ENCODE measurements at places on chromosomes 5 and 9.

GRCh38 chr9:4661611-4662010, 483 bp upstream of the PLPP6 start:
- DNase-seq, result peak; percentile 86

DNA sequence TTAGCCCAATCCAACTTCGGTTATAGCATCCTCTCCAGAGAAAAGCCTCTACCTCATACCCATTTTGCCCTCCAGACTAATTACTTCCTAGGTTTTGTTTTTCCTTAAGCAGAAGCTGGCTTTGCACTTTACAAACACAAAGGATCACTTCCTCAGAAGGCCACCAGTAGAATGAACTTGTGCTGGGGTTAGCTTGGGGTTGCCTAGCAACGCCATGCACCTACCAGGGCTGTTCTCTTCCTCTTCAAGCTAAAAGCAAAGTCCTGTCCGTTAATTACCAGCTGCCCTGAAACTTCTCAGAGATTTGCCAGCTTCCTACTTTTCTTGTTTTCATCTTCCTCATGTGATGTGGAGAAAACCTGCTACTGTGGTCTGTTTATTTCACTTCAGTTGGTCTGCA, 132.0 kb upstream of the WWC1 start:
- DNase-seq, result no peak

DNA sequence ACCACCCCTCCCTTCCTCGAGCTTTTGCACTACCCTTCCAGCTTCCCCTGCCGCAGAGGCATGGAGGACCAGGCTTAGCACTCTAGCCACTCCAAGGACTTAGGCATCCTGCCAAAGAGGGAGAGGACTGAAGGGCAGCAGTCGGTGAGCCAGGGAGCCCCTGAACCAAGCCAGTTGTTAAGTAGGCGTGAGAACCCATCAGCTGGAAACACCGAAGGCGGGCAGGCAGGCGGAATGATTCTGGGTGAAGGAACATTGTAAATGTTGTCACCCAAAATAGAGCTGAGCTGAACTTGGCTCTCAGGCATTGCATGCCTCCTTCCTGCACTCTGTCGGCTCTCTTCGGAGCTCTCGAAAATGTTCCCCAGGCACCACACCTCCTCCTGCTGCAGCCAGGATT, 42.8 kb downstream of the NRG2 start:
- DNase-seq, result peak; percentile 60

- DNase-seq, result no peak
These were observed 79.0 kb upstream of the RETREG1 start for GRCh38 chr5:16695779-16696178.

GRCh38 chr5:74993743-74994142, 58.6 kb downstream of the GCNT4 start:
- no peak for DNase-seq

DNA sequence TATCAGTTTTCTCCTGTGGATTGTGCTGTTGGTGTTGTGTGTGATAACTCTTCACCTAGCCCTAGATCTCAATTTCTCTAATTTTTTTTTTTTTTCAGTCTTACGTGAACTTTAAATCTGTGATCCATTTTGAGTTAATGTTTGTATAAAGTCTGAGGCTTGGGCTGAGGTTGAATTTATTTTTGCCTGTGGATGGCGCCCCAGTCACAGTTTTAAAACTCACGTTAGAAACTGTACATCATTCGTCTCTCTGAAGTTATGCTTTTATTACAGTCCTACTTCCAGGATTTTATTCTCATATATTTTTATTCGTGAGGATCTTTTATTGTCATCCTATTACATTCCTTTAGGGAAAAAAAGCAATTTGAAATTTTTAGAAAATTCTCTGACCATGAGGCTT, 103.1 kb downstream of the EHMT1 start:
- DNase-seq, result no peak

DNA sequence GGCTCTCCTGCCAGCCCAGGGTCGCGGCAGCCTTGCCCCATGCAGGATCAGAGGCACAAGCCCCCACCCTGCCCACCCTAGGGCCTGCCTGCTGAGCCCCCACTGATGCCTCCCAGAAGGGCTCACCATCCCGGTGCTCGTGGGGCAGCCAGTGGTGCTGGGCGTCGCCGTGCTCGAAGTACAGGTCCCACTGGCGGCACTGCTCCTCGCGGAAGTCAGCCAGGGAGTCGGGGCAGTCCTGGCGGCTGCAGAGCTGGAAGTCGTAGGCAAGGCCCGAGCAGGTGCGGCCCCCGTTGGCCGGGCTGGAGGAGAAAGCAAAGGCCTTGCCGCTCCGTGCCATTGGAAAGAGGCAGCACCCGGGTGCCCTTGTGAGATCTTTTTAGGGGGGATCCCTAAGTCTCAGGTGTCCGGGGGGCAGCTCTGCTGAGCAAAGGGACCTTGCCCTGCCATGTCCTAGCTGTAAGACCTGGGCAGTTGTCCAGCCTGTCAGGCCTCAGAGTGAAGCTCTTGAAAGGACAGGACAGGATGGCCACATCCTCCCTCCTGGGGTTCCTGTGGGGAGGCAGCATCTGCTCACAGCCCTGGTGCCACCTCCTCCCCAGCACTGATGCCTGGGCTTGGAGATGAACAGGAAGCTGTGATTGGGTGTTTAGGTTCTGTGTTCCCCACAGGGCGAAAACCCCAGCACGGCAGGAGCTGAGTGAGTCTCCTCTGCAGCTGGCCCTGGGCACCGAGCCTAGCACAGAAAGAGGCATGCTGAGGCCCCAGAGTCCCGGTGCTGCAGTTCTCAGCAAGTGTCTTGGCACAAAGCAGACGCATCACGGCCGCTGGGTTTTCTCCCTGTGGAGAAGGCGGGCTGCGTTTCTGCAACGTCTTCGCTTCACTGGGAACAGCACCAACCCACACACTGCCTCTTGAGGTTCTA, 77.7 kb downstream of the ZNF354C start:
- no peak for DNase-seq

GRCh38 chr5:98031926-98032325, 741.5 kb upstream of the RGMB start:
- DNase-seq, result no peak

- no peak for DNase-seq
These were observed 58.0 kb downstream of the ANKRD33B start for GRCh38 chr5:10621832-10622231.

DNA sequence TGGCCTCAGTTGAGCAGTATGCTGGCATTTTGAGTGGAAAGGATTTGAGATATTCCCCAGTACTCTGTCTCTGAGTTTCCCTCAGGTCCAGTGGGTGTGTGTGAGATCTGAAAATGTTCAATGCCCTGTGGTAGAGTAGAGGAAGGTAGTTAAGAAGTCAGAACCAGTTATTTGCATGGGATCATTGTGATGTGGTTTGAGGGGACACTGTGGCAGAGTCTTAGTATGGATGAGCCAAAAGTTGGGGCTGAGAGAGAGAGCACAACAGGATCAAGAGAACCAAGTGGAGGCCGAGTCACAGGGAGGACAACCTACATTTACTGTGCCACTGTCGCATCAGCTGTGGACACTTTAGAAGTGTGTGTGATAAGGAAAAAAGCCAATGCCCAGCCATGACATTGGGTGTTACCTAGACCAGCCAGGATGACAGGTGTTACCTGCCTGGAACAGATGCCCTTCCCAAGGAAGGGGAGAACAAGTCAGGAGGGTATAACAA, 128.9 kb upstream of the IL12B start:
- DNase-seq, result no peak

GRCh38 chr9:113941056-113941455, 64.9 kb downstream of the ZNF618 start:
- DNase-seq, result no peak

DNA sequence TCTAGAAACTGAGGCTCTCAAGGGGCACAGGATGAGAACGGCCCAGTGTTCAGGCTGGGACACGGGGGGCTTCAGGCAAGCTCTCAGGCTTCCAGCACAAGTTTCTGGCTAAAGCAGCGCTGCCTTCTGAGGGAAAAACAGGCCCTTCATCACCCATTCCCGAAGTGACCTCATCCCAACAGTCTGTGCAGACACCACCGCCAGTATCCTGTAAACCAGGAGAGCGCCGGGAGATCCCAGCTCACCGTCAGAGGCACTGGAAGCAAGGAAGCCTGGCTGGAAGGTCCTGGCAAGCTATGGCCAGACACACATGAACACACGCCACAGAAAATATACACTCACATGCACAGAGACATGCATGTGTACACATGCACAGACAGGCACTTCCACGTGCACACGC, 8.8 kb downstream of the SLC12A7 start:
- no peak for DNase-seq

- no peak for DNase-seq
These were observed 540.8 kb downstream of the BNC2 start for GRCh38 chr9:16329671-16330113.

- DNase-seq, result no peak
These were observed 502.3 kb downstream of the DIRAS2 start for GRCh38 chr9:90140131-90140818.

- no peak for DNase-seq
These were observed 247.2 kb downstream of the NTRK2 start for GRCh38 chr9:84916769-84917168.

DNA sequence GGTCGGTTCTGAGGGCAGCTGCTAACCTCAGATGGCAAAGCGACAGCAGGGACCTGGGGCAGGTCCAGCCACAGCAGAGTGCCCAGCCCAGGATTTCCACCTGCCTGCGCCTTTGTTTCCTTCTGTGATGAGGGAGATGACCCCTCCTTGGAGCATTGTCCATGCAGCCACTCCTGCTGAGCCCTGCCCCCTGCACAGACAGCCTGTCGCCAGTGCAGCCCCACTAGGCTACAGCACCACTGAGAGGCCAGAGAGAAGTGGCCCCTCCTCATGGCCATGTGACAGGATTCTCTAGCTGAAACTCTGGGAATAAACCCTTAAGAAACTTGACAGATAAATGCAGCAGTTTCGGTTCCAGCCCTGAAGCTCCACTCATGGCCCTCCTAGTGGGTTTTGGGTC, 10.5 kb upstream of the MRNIP start:
- no peak for DNase-seq

- no peak for DNase-seq
These were observed 94.9 kb downstream of the PCDH1 start for GRCh38 chr5:141783005-141783946.

DNA sequence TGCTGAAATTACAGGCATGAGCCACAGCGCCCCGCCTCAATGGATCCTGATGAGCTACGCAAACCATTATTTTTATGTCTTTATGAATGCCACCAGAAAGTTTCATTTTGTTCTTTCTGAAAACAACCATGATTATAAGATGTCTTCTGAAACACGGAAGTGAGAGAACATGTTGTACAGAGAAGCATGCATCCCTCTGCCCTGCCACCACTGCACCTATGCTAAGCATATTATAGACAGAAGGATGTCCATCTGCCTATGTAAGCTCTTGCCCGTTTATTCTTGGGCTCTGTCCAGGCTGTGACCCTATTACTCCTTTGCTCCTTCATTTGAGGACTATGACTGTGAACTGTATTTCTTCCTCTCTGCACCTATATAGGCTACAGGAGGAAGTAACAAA, 74.3 kb downstream of the GRAMD2B start:
- DNase-seq, result no peak

DNA sequence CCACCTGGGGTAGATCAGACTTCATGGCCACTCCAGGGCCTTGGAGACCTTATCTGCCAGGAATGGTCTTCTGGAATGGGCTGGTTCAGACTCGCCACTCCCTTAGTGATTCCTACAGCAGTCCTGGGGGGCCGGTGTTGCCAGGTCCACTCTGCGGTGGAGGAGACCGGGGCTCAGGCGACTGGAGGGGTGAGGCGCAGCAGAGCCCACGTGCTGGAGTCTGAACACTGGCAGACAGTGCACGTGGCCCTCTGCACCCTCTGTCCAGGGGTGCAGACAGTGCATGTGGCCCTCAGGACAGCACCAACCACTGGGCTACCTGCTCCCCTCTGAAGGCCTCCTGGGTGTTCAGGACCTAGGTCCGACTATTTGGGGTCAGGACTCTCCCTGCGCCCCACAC, 94.8 kb upstream of the PHYKPL start:
- DNase-seq, result no peak

GRCh38 chr5:162243651-162244050, 176.1 kb downstream of the GABRG2 start:
- no peak for DNase-seq

- no peak for DNase-seq
These were observed 4.2 kb downstream of the WWC1 start for GRCh38 chr5:168295574-168296201.

DNA sequence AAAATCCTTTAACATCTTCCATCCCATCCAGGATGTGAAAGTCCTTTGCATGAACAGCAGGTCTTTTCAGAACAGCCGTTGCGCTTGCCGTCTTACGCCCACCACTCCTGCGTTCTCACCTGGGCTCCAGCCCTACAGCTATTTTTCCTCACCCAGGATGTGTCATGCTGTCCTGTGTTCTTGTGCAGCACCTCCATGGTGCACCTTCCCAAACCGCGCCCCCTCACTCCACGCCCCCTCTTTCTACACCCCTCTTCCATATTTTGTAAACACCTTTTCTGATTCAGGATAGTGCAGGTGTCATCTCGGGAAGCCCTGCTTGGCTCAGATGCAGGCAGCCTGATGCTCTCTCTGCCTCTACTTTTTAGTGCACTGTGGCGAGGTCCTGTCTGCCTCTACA, 18.4 kb downstream of the CAMK4 start:
- no peak for DNase-seq

All from retinal pigment epithelial cell (primary cell).